ENCODE measurements at places on chromosomes 2 and 18.
A peak's percentile ranks its signal among the peaks of the same experiment; 100 is the strongest.

DNA sequence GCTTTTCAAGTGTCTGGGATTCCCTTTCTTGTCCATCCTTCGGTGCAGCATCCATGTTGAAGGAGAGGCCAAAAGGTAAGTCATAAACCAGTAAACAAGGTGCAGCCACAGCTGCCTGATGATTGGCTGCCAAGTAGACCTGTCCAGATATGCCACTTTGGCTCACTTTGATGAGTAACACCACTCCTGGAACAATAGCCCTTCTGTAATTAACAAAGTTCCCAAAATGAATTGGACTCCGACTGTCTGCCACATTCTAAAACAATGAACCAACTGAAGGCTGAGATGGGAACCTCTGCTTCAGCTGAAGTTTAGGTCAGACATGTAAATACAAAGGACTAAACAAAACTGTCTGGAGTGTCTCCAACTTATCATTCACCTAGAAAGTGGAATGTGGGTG is 82.2 kb upstream of the LGALSL start:
- DNase-seq: no peak

GRCh38 chr2:146615778-146616177 is 1229.1 kb upstream of the ACVR2A start:
- no peak for DNase-seq

DNA sequence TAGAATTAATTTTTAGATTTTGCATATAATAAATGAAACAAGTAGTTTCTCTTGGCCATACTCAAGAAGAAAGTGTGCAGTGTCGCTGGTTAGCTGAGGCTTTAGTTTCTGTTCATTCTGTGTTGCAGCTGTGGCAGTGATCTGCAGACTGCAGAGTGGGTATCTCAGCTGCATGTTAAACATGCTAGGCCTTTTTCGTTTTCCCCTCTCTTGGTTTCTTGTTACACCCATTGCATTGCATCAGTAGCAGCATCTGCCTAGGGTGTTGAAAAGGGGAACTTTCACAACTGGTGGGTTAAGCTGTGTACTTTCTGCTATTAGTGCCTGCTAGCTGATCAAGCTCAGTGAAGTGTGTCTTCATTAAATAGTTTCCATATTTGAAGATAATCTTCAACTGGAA is 51.3 kb downstream of the ACSL3 start:
- peak; percentile 81 for DNase-seq

DNA sequence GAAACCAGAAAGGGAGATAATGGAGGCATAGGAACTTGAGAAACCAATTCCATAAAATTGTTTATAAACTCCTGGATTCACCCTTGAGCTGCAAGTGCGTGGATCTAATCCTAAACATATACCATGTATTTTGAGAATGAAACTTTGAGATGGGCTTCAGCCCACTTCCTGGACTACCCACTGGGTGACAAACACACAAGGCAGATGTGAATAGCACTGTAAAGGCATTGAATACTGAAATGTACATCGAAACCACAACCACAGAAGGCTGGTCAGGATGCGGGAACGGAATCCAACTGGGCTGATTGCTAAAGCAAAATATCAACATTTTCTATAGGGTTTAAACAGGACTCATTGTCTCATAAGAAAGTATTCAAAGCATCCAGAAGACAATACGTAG is 228.5 kb upstream of the ZEB2 start:
- DNase-seq: no peak

GRCh38 chr2:75833386-75833785 is 122.7 kb upstream of the GCFC2 start:
- no peak for DNase-seq

DNA sequence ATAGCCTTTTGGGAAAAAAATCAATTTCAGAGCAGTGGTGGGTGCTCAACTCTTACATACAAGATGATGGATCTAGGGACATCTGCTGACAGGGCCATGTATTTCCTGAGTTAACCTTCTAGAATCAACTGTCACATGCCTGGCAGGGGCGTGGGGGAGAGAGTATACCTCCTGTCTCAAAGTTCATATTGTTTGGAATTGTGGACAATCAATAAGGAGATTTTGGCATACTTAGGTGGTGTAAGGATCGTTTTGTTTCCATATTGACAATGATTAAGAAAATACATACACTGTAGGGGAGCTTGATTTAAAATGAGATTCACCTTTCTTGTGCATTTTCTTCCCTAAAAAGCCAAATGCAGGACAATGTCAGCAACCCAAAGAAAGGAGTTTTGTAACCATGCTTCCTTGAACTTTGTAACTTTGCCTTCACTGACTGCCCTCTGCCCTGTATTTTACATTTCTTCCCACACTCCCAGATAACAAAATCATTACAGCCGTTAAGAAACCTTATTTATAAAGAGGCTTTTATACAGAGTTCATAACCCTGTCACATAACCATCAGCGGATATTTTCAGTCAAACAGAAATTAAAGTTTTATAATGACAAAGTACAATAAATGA is 88.4 kb downstream of the MEP1B start:
- DNase-seq: no peak

- no peak for DNase-seq
Measured at GRCh38 chr2:40512256-40512655, 60.4 kb upstream of the SLC8A1 start.

DNA sequence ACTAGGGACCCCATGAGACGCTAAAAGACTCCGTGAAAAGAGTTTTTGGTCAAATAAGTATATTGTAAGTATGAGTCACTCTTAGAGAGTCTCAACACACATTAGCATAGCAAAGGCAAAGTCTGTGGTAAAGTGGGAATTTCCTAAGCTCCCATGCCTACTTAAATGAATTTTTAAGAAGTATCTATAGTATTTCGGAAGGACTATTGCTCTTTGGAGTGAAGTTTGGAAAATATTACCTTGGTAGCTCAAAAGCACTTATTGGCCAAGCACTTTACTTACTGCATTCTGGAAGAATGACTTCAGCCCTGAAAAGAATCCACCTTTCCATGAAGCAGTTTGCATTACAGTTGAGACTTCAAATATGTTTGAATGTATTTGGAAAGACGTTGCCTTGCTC is 57.1 kb downstream of the CAVIN2 start:
- no peak for DNase-seq

DNA sequence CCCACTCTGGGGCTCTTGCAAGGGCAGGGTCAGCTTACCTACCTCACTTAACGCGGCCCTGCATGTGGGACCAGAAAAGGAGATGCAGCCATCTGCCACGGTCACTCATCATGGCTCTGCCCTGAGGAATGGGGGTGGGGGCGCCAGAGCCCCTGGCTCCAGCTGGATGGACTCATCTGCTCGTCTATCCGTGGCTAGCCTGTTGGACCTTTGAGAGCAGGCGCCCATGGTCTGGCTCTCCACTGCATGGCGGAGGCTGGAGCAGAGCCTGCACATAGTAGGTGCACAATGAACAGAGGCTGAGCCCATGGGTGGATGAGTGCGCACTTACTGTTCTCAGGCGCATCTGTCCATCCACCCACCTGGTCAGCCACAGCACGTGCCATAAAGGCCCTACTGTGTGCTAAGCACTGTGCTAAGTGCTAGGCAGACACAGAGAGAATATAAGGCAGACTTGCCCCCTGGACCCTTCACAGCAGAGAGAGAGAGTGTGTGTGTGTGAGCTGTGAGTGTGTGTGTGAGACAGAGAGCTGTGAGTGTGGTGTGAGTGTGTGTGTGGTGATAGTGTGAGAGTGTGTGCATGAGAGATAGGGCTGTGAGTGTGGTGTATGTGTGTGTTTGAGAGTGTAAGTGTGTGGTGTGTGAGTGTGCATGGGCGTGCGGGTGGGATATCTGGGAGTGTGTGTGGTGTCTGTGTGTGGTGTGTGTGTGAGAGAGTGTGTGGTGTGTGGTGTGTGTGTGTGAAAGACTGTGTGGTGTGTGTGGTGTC is 151.3 kb downstream of the TFCP2L1 start:
- no peak for DNase-seq

- no peak for DNase-seq
Measured at GRCh38 chr2:54695378-54695777, 28.1 kb upstream of the EML6 start.

DNA sequence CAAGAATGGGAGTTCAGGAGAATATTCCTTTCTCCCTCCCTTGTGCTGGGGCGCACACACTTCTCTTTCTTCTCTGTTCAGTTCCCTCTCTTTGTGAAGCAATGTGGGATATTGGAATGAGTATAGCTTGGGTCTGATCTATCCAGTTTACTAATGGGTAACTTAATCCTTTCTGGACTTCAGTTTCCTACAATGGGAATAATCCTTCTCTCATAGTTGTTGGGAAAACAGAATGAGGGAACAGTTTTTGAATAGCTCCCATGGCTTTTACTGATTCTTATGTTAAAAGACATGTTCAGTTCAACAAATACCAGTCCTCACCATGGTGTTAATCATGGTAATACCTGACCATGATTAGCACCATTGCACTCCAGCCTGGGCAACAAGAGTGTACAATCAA is 93.1 kb downstream of the ARL4C start:
- no peak for DNase-seq

GRCh38 chr2:205175831-205176230 is 506.5 kb upstream of the NRP2 start:
- DNase-seq: no peak

- DNase-seq: no peak
Measured at GRCh38 chr2:219627103-219628100, at the start of gene SLC4A3. Gene SLC4A3, plus strand, starts transcription at chr2:219627630. Its CDS starts 363 bp downstream, at chr2:219627993.

GRCh38 chr2:54470266-54470938 is 14.3 kb downstream of the SPTBN1 start:
- DNase-seq: no peak

DNA sequence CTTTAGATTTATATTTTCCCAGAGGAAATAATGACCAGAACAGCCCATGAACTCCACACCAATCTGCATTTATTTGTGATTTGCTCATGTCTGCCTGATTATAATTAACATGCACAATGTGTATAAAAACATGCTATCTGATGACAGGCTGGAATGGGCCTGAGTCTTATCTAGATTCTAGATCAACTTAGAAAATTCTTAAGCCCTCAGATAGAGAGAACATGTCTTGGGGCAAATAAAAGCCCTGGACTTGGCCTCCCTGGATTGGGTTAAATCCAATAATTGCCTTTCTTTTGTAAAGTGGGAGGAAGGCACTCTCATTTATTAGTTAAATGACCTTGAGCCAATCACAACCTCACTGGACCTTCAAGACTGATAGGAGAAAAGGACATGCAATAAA is 61.8 kb downstream of the EVA1A start:
- DNase-seq: no peak

GRCh38 chr2:62741127-62741526 is 35.6 kb downstream of the EHBP1 start:
- no peak for DNase-seq

DNA sequence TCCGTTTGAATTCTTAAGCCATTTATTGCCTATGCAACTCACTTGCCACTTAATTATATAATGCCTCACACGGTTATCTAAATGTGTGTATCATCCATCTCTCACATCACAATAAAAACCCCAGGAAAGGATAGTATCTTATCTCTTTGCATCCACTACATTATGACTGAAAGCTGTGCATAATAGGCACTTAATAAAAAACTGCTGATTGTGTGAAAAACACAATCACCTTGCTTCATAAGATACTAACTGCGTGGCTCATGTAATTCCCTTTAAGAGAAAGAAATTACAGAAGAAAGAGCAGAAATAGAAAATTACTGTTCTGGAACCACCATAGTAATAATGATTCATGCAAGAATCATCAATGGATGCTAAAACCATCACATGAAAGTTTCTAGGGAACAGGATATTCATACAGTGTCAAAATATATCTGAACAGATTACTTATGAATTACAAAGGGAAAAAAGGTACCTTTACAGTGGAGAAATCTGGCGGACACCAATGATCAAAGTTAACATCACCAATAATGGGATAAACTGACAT is 29.3 kb downstream of the CUL3 start:
- DNase-seq: no peak
